ENCODE measurements at places on chromosomes 3 and 15. TPM values are rescaled to one million over a fixed set of nuclear protein-coding genes. Genes with fewer than 3 reads are reported as not detected.

The PSTPIP1 gene
- 0.80 TPM for total RNA-seq

The TBC1D5 gene
- 48.1 TPM for total RNA-seq

The DUOXA2 gene
- total RNA-seq: not detected

The TM4SF4 gene
- total RNA-seq: not detected

The NPAP1 gene
- total RNA-seq: 0.24 TPM

The NR1I2 gene
- 4.4 TPM for total RNA-seq

The SPATA12 gene
- total RNA-seq: 0.10 TPM

The FBXO45 gene
- 25.3 TPM for total RNA-seq

The DET1 gene
- total RNA-seq: 8.6 TPM

The PRTG gene
- total RNA-seq: 2.3 TPM

The GPR15 gene
- not detected for total RNA-seq

The BCHE gene
- total RNA-seq: 0.73 TPM

The ASB14 gene
- total RNA-seq: not detected

The RYR3 gene
- total RNA-seq: 1.2 TPM

The POPDC2 gene
- total RNA-seq: not detected

The TRPC1 gene
- total RNA-seq: 36.6 TPM

The AMOTL2 gene
- 96.2 TPM for total RNA-seq

The ELL3 gene
- 19.2 TPM for total RNA-seq

The CYP8B1 gene
- total RNA-seq: not detected

The MRAS gene
- total RNA-seq: 9.1 TPM

The MYEF2 gene
- 60.7 TPM for total RNA-seq

The TRIM42 gene
- not detected for total RNA-seq

The SMCO1 gene
- not detected for total RNA-seq

The NEK4 gene
- 42.7 TPM for total RNA-seq

The CD86 gene
- total RNA-seq: 0.97 TPM

The LRRC31 gene
- total RNA-seq: not detected

The P2RY14 gene
- total RNA-seq: not detected

The CAPN3 gene
- total RNA-seq: 1.1 TPM

The DPPA2 gene
- 9.3 TPM for total RNA-seq

The RHO gene
- total RNA-seq: not detected

The NUP210 gene
- 73.9 TPM for total RNA-seq

The TNNC1 gene
- 6.5 TPM for total RNA-seq

The GOLGB1 gene
- 34.5 TPM for total RNA-seq

The TMEM158 gene
- total RNA-seq: 16.9 TPM

The IRAK2 gene
- 0.85 TPM for total RNA-seq

The MEX3B gene
- 15.7 TPM for total RNA-seq

The SYNPR gene
- 2.6 TPM for total RNA-seq

The CCR9 gene
- total RNA-seq: not detected

The NIPA2 gene
- total RNA-seq: 105 TPM

The RCCD1 gene
- total RNA-seq: 17.1 TPM

The KCNAB1 gene
- 0.69 TPM for total RNA-seq

The SOX14 gene
- total RNA-seq: 0.23 TPM

The CCR8 gene
- total RNA-seq: not detected

The OIP5 gene
- 53.1 TPM for total RNA-seq

The GOLGA8J gene
- not detected for total RNA-seq

The CCDC191 gene
- total RNA-seq: 2.0 TPM

The GPR176 gene
- total RNA-seq: 248 TPM

The PPIP5K1 gene
- 21.7 TPM for total RNA-seq

The FGF12 gene
- 7.6 TPM for total RNA-seq

The CLPX gene
- 40.6 TPM for total RNA-seq
